Neural progenitor cell (in vitro differentiated cells): ENCODE measurements at places on chromosomes 2 and 18. TPM values are rescaled to one million over a fixed set of nuclear protein-coding genes. Genes with fewer than 3 reads are reported as not detected.
A peak's percentile ranks its signal among the peaks of the same experiment; 100 is the strongest.

GRCh38 chr2:56009758-56010458 lies 86.3 kb upstream of the EFEMP1 start:
- DNase-seq: peak; percentile 23

CUL3 gene
- 82.2 and 196 TPM in 2 replicates for total RNA-seq

GAREM1 gene
- total RNA-seq: 5.1 and 6.2 TPM in 2 replicates

IFIH1 gene
- total RNA-seq: 0.09 and 0.79 TPM in 2 replicates

- peak; percentile 61 for DNase-seq
These were observed 469.3 kb upstream of the MEX3C start for GRCh38 chr18:51666763-51667191.

EGR4 gene
- 0.40 TPM in 1 of 2 replicates, not detected in the other for total RNA-seq

EFHD1 gene
- total RNA-seq: 5.9 and 7.0 TPM in 2 replicates

DNA sequence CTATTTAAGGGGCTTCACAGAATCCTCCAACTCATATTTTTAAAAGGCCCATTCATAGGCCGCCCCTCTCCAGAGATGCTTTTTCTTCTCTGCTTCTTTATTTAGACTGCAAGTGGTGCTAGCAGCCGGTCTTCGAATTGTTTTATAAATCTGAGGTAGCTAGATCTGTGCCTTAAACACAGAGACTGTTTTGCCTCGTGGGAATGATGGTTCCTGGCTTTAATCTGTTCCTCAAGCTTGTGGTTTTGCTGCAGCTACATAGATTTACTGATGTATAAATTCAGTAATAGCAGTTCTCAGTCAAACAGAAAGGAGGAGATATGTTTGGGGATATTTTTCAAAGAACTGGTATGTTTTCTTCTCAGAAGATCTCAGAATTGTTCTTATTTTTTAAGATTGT lies 45.3 kb downstream of the TNFRSF11A start:
- DNase-seq: no peak

FAM228A gene
- 0.34 TPM in 1 of 2 replicates, not detected in the other for total RNA-seq

TMEFF2 gene
- total RNA-seq: 0.56 and 1.7 TPM in 2 replicates

LRRC30 gene
- total RNA-seq: not detected in 2 replicates

- peak; percentile 94 for DNase-seq
These were observed at the start of gene UNC80 for GRCh38 chr2:209771474-209772289. TSS of gene UNC80 (plus strand) at chr2:209771832. CDS start at chr2:209772073, 241 bp downstream.

GRCh38 chr2:226825056-226825455 lies 10.8 kb upstream of the RHBDD1 start:
- DNase-seq: no peak
